A172 (cell line): ENCODE measurements at places on chromosomes 12 and 14.

- DNase-seq, result no peak
Measured at GRCh38 chr14:23025151-23025814, 9.4 kb downstream of the PSMB5 start.

DNA sequence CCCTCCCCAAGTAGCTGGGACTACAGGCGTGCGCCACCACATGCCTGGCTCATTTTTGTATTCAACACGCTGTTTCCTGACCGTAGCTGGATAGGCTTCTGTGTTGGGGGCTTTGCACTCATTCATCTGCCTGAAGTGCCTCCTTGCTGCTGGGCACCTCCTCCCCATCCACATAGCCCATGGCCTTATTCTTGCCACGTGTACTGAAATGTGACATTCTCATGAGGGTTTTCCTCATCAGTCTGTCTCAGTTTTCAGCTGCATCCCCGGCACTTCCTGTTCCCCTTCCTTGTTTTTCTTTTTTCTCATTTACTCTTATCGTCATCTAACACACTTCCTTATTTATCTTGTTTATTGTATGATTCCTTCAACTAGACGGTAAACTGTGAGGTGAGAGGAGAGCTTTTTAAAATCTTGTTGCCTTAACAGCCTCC, 36.6 kb downstream of the RCOR1 start:
- DNase-seq, result no peak

DNA sequence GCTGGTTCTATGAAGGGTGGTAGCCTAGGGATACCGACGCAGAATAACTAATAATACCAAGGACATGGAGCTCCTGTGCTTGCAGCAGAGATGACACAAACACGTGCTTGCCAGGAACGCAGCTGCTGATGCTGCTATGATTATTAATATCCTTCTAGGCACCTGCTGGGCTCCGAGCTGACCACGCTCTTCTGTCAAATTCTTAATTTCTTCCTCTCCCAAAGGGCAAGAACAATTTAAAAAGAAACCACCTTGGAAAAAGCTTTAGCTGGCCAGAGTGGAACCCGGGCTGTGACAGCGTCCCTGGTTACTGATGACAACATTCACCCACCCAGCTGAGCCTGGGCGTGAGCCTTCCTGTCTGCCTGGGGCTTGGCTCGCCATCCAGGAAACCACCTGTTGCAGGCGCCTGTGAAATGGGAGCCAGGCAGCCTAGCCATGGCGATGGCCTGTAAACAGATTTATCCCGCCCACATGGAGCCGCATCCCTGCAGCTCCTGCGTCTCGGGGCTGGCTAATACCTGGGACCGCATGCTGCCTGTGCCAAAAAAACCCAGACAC, 28.8 kb downstream of the CLMN start:
- no peak for DNase-seq

- no peak for DNase-seq
Measured at GRCh38 chr14:59018460-59018859, 170.0 kb upstream of the DAAM1 start.

GRCh38 chr12:106595268-106595667, 12.5 kb downstream of the RFX4 start:
- DNase-seq, result no peak

- no peak for DNase-seq
Measured at GRCh38 chr12:126430921-126431320, 1365.7 kb downstream of the AACS start.

DNA sequence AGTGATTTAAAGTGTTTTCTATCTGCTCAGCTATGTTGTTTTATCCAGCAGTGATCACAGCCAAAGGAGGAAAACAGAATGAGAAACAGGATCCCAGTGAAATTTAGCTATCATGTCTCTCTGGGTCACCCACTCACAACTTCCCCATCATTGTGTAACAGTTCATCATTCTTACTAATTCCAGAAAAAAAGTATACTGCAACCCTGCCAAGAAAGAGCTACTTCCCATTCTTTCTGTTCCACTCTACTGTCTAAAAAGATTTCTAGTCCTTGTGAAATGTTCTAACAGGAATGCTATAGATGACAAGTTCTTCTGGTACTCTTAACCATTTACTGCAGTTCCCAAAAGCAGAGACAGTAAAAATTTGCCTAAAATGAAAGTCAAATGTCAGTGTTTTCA, 39.2 kb upstream of the CD163 start:
- no peak for DNase-seq

- no peak for DNase-seq
Measured at GRCh38 chr14:88935083-88935482, 110.6 kb downstream of the TTC8 start.

GRCh38 chr12:77324763-77325468, 259.5 kb upstream of the E2F7 start:
- DNase-seq, result peak; percentile 42

DNA sequence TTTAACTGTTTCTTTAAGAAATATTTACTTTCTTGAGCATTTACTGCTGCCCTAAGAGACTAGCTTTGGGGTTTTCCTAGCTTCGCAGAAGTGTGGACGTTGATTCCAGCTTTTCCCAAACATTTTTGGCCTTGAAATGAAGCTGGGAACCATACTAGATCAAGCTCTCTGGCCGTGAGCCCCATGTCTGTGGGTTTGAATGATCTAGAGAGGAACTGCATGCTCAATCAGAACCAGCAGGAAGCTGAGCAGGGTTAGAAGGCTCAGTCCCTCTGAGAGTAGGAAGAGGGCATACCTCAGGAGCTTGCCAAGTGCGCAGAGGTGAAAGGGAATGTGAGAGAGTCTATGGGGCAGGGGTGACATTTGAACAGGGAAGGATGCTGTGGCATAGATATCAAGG, 292.1 kb downstream of the CACNA1C start:
- DNase-seq, result no peak

- no peak for DNase-seq
Measured at GRCh38 chr12:50052964-50053363, 4.4 kb upstream of the ASIC1 start.

GRCh38 chr12:89935850-89936249, 227.2 kb upstream of the ATP2B1 start:
- no peak for DNase-seq

DNA sequence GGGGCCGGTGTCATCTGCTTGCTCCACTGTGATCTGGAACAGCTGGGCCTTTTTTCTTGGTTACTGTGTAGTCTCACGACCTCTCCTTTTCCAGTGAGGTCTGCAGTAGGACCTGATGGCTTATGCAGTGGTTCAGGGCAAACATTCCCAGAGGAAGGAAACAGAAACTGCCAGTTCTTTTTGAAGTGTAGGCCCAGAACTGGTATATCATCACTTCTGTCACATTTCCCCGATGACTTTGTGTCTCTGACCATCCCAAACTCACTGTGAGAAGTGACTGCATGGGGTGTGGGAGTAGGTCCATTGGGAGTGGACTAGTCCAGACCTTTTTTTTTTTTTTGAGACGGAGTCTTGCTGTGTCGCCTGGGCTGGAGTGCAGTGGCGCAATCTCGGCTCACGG, 38.4 kb downstream of the RCOR1 start:
- no peak for DNase-seq

GRCh38 chr12:105166736-105167135, 59.2 kb downstream of the WASHC4 start:
- no peak for DNase-seq

GRCh38 chr12:28629691-28630090, 439.4 kb downstream of the CCDC91 start:
- no peak for DNase-seq

DNA sequence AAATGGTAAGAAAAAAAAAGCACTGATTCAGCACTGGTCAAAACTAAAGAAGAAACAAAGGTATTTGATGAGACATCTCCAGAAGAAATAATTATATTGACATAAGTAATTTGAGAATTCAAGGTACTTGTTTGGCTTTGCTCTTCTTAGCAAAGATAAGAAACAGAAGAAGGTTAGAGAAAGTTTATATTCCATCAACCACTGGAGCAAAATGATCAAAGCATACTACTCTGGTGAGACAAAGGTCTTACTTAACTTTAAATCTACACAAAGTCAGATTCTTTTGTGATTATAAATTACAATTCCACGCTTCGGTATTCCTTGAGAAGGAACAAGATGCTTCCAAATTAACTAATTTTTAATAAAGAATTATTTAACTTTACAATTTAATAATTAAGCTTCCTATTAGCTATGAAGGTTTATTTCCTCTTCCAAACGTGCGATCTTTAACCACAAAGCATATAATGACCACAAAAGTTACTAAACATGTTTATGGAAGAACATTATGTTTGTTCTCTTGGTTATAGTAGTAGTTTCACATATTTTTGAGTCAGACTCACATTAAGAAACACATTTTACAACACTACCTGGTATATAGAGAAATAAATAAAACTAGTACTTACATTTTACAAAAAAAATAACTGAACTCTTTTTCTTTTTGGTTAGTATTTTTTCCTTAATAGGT, 53.4 kb downstream of the METTL25 start:
- no peak for DNase-seq

GRCh38 chr12:104304261-104305009, 896 bp downstream of the EID3 start:
- DNase-seq, result no peak

DNA sequence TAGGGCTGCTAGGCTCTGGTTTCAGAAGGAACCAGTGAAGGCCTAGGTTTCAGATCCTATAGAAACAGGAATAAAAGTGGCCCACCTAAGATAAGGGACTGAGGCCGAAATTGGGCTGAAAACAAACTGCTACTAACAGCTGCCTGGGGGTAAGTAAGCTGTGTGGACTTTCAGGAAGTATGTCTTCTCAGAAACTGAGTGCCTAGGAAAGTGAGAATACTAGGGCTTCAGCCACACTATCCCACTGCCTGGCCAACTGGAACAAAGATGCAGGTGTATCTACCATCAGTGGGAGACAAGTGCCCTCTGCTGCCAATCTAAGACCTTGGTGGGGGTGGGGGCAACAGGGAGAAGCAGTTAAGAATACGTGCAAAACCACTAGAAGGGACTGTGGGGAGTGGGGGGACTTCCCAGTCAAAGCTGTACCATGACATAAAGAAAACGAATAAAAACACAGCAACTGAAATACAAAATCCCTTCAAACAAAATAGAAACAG, 82.5 kb downstream of the MED13L start:
- no peak for DNase-seq

DNA sequence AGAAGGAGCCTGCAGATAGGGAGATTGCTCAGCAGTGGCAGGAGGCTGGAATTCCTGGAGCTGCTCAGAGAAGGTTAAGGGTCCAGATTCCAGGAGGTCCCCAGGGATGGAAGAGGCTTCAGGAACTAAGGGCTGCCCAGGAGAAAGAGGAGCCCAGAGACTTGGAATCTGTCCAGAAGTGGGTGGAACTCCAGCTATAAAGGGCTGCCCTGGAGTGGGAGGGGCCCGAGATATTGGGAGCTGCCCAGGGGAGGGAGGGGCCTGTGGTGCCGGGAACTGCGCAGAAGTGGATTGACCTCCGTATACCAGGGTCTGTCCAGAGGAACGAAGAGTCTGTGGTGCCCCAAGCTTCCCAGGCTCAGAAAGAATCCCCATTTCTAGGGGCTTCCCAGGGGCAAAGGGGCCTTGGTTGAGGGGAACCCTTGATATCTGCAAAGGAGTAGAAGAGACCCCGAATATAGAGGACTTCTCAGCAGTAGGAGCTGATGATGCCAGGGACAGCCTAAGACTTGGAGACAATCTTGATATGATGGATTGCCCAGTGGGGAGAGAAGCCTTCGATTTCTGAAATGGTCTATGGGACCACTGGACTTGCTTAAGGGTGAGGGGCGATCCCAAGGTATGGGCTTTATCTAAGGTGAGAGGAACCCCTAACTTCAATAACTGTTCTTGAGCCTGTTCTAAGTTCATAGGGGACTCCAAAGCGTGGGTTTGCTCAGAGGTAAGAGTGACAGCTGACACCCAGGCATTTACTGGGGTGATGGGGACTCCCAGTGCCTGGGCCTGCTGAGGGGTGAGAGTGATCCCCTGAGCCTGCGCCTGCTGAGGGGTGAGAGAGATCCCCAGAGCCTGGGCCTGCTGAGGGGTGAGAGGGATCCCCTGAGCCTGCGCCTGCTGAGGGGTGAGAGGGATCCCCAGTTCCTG, 45.0 kb downstream of the FAM186A start:
- DNase-seq, result no peak

GRCh38 chr14:22547313-22547947, 41.6 kb downstream of the DAD1 start:
- DNase-seq, result peak; percentile 46

DNA sequence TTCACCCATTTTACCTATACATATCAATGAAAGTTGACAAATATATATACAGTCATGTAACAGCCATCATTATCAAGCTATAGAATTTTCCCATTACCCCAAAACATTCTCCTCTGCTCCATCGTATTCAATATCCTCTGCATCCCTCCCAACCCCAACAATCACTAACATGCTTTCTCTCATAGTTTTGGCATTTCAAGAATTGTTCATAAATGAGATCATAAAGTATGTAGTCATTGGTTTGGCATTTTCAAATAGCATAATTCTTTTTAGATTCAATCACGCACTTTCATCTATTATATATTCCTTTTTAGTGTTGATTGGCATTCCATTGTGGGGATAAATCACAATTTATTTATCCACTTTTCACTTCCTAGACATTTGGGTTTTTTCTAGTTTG, 866.0 kb upstream of the TMEM132C start:
- DNase-seq, result peak; percentile 62

- DNase-seq, result no peak
Measured at GRCh38 chr12:110705309-110705708, 16.4 kb upstream of the HVCN1 start.

- peak; percentile 82 for DNase-seq
Measured at GRCh38 chr12:126051611-126052107, 986.4 kb downstream of the AACS start.

GRCh38 chr12:42660968-42661937, 71.7 kb upstream of the PRICKLE1 start:
- DNase-seq, result no peak

GRCh38 chr12:84785951-84786350, 126.6 kb downstream of the SLC6A15 start:
- no peak for DNase-seq

GRCh38 chr12:130486891-130487416, 149.3 kb downstream of the PIWIL1 start:
- no peak for DNase-seq

DNA sequence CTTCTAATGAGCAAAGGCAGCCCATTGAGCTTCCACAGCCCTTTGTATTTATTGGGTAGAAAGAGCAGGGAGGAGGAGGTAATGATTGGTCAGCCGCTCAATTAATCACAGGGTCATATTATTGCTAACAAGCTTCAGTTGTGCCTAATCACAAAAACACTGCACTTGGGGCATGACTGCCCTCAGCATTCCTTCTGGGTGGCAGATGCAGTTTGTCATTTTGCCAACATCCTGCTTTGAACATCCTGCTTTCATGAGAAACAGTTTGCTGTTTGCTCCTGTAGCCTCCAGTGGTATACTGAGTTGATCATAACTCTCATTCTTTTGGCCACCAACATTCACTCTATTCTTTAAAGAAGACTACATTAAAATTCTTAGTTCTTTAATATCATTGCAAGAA, 462.9 kb upstream of the MIS18BP1 start:
- DNase-seq, result no peak
